ENCODE measurements at places on chromosomes 5 and 9. TPM values are rescaled to one million over a fixed set of nuclear protein-coding genes. Genes with fewer than 3 reads are reported as not detected.

The PRUNE2 gene
- 14.3 TPM for polyA plus RNA-seq

The FPGS gene
- 39.4 TPM for polyA plus RNA-seq

The SREK1 gene
- polyA plus RNA-seq: 157 TPM

The CSF2 gene
- not detected for polyA plus RNA-seq

The CATSPER3 gene
- polyA plus RNA-seq: 0.98 TPM

The ZNF454 gene
- 6.3 TPM for polyA plus RNA-seq

The IFNA21 gene
- polyA plus RNA-seq: not detected

The AK8 gene
- polyA plus RNA-seq: 3.4 TPM

The CDC25C gene
- polyA plus RNA-seq: 6.8 TPM

The ARHGEF39 gene
- polyA plus RNA-seq: 7.8 TPM

The UNC13B gene
- polyA plus RNA-seq: 28.6 TPM

The SPDL1 gene
- 37.8 TPM for polyA plus RNA-seq

The CDH9 gene
- polyA plus RNA-seq: 13.5 TPM

The UBAP2 gene
- 37.8 TPM for polyA plus RNA-seq

The CCDC171 gene
- polyA plus RNA-seq: 4.5 TPM

The ATP10B gene
- 0.50 TPM for polyA plus RNA-seq

The TTC23L gene
- polyA plus RNA-seq: 3.2 TPM
